ENCODE measurements at places on chromosomes 7 and 10.

DNA sequence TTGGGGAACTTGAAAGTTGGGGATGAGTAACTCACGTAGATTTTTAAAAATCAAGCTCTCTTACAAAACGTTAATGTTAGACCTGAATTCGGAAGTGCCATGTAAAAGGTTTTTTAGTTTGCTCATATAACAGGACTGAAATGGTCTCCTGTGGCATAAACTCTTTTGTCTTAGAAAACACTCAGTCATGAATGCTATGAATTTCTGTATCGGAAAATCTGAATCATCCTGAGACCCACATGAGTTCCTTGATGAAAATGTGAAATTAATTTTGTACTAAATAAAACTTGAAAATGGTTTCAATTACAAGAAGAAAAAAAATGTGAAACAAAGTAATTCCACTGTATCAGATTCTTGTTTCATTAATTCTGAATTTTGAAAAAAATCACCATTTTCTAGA, 134.8 kb upstream of the BMPER start:
- no peak for DNase-seq

- DNase-seq, result no peak
Observed at GRCh38 chr10:46247808-46248569, 38.8 kb upstream of the ANTXRL start.

GRCh38 chr10:115129752-115130151, 36.6 kb downstream of the ATRNL1 start:
- DNase-seq, result no peak

DNA sequence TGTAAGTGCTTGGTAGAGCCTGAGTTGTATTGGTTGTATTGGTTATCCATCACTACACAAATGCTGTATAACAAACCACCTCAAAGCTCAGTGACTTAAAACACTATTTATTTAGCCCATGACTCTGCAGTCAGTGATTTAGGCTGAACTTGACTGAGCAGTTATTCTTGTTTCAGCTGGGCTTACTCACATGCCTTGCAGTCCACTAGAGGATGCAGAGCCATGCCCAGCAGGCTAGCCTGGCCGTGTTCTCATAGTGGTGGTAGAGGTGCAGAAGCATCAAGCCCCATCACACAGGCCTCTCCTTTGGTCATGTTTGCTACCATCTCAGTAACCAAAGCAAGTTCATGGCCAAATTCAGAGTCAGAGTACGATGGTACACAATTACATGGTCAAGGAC, 43.9 kb downstream of the LUC7L2 start:
- DNase-seq, result no peak

DNA sequence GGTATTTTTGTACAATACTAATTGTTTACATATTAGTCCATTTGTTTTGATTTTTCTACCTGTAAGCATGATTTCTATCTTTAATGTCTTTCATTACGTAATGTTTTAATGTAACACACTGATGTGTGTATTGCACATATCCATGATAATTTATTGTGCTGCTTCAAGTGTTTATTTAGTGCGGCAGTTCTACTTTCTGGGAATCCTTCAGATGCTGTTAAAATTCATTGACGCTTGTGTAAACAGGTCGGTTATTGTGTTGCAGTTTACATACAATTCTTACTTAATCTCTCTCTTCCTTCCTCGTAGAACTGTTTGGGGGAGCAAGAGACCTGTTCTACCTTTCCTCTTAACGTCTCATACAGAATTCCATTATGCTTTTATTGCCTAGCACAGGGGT, 6.9 kb downstream of the TMEM60 start:
- DNase-seq, result no peak

GRCh38 chr7:145643981-145644380, 472.6 kb upstream of the CNTNAP2 start:
- DNase-seq, result no peak

GRCh38 chr10:103192451-103193106, 493 bp downstream of the NT5C2 start:
- DNase-seq, result peak; percentile 73

- no peak for DNase-seq
Observed at GRCh38 chr10:21003240-21003822, 106.2 kb upstream of the NEBL start.

DNA sequence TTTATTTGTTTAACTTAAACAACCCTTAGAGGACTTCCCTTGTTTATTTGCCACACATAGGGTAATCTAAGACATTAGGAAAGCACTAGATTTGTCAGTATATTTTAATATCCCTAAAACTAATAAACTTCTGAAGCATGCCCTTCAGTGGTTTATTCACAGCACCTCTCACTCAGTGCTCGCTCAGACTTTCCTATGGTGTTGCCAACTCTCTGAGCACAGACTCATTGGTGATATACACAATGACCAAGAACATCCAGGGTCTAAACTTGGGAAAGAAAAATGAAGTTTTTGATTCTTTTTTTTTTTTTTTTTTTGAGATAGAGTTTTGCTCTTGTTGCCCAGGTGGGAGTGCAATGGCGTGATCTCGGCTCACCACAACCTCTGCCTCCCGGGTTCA, 82.2 kb downstream of the RAB11FIP2 start:
- DNase-seq, result no peak

DNA sequence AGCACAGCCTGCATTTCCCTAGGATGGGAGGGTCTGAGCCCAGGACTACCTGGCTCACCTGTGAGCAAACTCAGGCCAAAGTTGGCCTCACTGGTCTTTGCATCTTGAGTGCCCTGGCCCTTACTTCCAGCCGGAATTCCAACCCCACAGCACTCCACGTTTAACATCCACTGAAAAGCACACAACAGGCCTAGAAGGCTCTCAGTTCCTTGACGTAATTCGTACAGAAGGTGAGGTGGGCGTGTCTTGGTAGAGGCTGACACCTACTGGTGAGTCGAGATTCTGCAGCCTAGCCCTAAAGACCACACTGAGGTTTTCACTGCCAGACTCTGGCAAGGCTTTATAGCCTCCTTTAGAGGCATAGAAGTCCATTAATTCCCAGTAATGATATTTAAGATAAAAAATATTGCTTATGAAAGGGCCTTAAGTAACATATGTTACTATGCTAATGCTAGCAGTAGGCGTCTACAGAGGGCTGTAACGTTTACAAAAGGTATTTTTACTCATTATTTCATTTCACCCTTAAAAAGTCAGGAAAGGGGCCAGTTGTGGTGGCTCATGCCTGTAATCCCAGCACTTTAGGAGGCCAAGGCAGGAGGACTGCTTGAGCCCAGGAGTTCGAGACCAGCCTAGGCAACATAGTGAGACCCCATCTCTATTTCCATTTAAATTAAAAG, 95.8 kb downstream of the HIP1 start:
- DNase-seq, result peak; percentile 84

DNA sequence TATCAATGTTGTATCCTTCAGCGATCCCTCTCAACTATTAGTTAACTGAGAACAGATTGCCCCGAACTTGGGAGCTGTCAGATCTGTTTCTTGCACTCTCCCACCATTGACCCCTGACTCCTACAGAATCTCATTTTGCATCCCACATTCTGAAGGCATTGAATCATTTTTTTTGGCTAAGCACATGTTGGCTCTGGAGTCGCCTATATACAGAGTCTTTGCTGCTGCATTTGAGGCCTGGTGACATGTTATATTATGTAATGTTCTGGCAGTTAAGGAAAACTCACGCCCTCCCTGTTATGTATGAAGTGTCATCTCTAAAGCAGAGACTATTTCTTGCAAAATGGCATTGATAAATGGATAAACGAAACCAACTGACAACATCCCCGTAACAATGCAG, 159.2 kb upstream of the ITGB1 start:
- no peak for DNase-seq

GRCh38 chr7:107442678-107443077, 27.2 kb upstream of the GPR22 start:
- DNase-seq, result no peak

GRCh38 chr7:122885583-122886356, 490 bp downstream of the CADPS2 start:
- DNase-seq, result peak; percentile 41

DNA sequence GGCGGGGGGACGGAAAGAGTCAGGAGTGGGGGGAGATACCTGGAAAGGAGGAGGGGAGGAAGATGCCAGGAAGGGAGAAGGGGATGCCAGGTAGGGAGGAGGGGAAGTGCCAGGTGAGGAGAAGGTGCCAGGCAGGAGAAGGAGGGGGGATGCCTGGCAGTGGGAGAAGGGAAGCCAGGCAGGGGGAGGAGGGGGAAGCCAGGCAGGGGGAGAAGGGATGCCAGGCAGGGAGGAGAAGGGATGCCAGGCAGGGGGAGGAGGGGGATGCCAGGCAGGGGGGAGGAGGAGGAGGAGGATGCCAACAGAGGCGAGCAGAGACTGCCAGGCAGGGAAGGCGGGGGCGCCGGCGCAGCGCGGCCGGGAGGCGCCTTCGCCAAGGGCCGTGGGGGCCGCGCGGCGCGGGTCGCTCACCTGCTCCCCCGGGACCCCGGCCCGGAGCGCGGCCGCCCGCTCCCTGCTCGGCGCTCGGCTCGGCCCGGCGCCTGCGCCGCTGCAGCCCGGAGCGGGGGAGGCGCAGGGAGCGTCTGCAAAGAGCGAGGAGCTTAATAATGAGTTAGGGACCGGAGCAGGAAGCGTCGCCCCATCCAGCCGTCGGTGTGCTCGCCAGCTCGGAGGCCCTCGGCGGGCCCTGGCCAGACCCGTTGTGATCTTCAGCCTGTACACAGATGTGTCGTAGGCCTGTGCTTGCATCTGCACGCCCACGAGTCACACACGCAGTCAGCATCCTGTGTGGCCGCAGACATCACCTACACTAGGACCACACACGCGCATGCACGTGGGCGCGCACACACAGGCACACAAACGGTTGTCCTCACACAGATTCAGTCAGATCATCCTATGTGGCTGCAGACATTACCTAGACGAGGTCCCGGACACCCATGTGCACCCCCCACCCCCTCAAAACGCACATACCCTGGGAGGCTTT, 28.4 kb upstream of the SMARCD3 start:
- DNase-seq, result peak; percentile 86

GRCh38 chr7:87129332-87129731, 22.9 kb upstream of the DMTF1 start:
- DNase-seq, result no peak

DNA sequence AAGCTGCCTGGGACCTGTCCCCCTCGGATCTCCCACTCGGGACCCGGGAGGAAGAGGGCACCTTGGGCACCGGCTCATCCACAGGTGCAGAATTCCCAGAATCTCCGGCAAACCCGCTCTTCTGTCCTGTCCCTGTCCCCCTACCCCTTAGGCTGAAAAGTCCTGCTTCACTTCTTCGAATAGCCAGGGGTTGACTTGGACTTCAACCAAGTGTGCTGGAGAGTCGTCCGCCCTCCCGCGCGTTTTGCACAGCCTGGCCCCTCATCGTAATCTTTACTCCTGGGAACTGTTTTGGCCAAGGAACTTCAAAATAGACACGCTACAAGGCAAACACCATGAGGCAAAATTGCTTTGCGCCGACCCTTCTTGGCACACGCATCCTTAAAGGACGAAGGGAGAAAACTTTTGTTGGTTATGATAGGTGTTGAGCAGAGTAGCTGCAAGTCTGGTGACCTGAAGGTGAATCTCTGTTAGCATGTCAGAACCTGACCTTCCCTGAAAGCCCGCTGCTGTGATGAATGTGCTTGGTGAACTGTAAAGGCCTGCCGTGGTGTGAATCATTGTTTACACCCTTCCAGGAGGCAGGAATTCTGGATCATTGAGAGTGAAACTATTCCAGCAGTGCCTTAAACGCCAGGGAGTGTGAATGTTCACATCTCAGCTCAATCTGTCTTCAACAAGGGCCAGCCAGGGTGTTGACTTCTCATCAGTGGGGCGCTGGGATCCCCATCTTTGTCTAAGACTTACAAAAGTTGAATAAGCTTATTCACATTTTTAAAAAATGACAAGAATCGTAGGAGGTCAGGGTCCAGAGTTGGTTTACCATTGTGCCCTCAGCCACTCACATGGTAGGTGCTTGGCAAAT, 589 bp upstream of the RAPGEF5 start:
- DNase-seq, result peak; percentile 30

DNA sequence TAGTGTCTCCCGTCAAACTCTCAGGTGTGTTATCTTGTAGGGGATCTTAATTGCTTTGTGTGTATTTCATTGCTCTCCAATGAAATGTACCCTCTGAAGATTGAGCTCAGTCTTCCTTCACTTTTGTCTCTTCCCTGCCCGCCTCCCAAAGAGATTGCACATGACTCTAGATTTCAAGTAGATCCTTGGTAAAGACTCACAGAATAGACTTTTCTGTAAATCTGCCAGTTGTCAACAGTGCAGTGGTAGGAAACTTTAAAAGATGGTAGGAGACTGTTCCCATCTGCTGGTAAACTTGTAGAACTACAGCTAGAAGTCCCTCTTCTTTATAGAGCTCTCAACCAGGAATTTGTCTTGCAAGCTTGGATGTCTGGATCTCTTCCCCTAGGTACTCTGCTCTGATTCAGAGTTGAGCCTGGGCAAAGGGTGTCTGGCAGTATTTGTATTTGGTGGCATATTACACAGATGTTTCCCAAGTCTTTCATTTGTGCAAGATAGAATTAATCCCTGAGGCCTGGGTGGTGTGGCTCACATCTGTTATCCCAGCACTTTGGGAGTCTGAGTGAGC, 9.6 kb downstream of the CCL26 start:
- peak; percentile 82 for DNase-seq

- peak; percentile 37 for DNase-seq
Observed at GRCh38 chr10:15879058-15879457, 18.8 kb upstream of the MINDY3 start.

- DNase-seq, result no peak
Observed at GRCh38 chr10:130715686-130716670, 579.8 kb downstream of the GLRX3 start.

DNA sequence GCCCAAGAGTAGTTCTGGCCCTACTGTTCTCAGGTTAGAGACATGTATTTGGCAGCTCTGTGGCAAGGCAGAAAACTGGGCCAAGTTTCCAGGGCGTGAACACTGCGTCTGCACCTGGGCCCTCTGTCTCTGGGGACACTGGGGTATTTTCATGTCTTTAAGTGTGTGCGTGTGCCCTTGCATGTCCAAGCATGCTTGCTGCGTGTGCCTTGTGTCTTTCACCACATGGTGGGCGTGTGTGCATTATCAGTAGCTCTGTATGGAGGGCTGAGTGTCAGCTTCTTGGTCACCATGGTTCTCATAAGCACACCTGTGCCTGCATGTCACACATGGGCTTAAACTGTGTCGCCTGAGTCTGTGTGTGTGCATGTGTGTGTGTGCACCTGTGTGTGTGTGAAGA, 69.3 kb downstream of the HIPK2 start:
- peak; percentile 72 for DNase-seq

GRCh38 chr10:125160856-125161706, 718 bp upstream of the CTBP2 start:
- peak; percentile 84 for DNase-seq
